ENCODE measurements at places on chromosomes 1 and 21.

DNA sequence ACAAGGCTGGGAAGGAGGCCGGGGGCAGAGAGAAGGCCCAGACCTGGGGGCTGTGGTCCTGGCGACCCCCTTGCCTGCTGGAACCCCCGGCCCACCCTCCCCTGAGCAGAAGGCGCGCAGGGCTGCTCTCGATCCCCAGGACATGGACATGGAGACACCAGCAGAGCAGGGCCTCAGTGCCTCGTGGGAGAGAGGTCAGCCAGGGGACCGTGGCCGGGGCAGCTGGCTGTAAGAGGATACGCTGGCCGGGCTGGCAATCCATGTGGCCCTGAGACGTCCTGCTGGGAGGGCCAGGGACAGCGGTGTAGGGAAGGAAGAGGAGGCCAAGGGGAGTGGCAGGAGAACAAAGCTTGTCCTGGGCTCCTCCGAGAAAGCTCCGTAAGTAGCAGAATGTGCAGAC, 132.2 kb downstream of the CASZ1 start:
- no peak for DNase-seq

DNA sequence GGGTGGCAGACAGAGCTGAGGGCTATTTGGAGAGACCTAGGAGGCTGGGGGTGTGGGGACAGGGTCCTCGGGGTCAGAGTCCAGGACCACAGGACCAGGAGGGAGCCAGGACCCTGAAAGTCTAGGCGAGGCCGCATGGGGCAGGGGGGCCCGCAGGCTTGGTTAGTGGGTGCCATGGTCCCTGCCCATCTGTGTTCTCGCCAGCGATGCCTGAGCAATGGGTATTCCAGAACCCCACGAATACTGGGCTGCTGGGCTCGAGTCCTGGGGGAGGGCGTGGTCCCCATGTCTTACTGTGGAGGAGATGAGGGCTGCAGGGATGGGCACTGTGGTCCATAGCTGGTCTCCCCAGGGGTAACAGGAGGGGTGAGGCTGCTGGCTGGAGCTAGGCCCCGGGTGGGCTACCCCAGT, 2.0 kb downstream of the KRTAP10-6 start:
- no peak for DNase-seq

GRCh38 chr1:30795026-30795425, 37.5 kb upstream of the LAPTM5 start:
- no peak for DNase-seq

DNA sequence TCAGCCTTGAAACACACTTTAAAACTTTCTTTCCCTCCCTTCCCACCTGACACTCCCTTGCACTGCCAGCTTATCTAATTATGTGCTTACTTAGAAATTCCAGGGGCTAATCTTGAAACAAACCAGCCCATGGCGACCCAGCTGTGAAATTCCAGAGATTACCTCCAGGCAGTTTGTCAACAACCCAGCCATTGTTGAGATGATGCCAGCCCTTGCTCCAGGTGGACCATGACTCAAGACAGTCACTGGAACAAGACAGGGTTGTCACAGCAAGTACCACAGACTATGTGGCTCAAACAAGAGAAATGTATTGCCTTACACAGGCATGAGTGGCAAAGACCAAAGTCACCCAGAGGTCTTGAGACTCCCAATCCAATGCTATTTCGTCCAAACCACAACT, 7.9 kb downstream of the FYB2 start:
- no peak for DNase-seq

GRCh38 chr1:165182975-165183374, 173.5 kb downstream of the LMX1A start:
- DNase-seq = no peak

DNA sequence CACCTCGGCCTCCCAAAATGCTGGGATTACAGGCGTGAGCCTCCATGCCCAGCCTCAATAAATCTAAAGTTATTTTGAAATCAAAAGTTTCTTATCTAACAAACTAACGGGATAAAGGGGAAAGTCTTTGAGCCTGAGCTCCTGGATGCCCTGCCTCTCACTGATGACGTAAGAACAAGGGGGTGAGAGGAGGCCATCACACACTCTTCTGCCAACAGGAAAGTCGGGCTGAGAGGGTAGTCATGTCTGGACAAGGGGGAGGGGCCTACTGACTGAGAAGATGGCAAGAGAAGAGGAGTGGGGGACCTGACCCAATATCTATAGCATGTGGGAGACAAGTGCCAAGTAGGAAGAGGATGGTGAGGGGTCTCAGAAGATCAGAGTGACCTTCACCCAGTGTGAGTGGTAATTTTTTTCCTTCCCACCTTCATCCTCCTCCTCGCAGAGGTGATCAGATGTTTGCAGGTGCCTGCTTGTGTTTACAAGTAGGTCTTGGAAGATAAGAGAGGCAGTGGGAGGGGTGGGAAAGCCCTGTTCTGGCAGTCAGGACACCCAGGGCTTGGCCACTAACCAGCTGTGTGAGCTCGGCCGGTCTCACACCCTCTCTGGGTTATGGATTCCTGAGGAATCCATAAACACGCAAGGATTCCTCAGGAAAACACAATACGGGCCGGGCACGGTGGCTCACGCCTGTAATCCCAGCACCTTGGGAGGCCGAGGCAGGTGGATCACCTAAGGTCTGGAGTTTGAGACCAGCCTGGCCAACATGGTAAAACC, 9.6 kb downstream of the UQCRHL start:
- DNase-seq = no peak

DNA sequence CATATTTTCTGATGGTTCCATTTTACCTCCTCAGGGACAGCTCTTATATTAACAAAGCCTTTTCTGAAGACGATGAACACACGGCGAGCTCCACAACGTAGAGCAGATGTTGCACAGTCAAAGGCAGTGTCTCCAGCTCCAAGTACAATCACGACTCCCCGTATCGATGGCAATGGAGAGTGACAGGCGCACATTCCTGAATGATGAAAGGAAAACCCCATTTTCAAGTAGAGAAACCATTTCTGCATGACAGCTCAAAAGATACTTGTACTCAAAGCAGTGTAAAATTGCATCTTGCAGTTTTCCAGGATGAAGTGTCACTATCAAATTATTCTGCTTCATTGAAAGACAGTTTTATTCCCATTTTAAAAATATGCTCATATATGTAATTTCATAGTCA, 327.6 kb downstream of the DPYD start:
- no peak for DNase-seq

DNA sequence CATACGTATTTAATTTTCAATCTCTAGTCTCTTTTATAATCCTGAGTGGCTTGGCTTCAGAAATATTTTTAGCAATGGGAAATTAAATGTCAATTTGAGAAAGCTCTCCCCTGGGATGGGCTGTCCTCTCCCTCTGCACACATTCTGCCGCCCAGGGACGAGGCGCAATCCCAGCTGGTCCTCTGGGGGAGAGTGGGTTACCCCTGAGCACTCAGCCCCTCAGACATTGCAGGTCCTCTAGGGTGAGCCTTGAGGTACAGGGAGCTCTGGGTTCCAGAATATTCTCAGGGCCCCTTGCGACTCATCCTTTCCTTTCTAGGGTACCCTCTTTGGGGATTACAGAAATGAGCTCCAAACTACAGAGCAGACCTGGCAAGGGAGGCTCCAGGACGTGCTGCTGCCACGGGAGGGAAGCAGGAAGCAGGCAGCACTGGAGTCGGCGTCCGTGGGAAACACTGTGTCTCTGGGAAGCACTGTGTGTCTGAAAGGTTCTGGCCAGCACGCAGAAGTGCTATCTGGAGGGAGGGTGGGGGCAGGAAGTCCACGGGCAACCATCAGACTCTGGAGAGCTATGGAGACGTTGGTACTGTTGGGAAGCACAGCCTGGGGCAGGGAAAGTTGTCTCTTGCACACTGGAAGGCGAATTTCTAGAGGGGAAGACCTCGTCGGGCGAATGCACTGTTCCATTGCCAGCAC, 343.3 kb upstream of the VAMP3 start:
- no peak for DNase-seq

GRCh38 chr1:15236746-15237145, 10.3 kb upstream of the FHAD1 start:
- no peak for DNase-seq

DNA sequence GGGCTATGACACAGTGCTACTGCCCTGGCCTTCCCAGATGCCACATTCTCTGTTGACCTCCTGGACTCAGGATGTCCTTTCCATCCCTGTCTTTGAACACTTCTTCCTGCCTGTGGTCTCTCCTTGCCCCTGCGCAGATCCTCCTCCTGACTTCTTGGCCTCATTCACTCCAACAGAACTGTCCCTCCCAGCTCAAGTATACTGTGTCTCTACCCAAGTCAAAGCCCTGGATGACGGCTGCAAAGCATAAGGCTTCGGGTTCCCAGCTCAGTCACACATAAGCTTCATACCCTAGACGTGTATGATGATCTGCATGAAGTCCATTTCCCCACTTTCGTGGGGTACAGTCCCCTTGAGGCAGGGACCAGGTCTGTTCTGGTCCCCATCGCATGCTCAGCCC, 328.2 kb upstream of the VAMP3 start:
- DNase-seq = no peak

DNA sequence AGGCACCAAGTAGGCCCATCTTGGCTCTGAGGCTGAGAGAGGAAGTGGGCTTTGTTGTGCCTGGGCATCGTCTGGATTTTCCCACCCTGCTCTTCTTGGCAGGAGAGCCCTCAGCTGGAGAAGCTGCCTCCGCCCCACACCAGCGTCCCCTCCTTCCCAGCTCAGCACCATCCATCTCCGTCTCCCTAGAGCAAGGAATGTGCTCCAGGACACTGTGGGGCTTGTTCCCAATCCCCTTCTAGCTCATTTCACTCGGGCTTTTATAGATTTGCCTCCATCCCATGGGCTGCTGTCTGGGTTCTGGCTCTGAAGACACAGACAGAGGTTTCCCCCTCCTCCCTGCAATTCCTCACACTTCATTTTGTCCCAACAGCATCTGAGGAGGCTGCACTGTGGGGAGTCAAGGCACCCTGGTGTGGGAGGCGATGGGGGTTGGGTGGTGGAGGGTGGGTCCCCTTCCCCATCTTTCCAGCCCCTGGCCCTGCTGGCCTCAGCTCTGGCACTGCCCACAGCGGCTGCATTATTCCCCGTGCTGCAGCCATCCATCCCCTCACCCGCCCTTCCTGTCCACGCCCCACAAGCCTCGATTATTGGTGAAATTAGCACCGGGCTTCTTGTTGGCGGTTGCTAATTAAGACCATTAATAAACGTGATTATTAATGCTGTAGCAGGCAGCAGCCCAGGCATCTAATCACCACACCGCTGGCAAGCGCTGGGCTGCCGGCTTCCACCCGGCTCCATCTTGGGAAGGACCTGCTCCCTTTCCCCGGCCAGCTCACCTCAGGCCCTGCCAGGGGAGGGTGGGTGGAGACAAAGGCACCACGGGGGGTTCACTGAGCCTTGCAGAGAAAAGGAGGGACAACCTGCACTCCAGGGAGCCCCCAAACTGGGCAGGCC, 21.7 kb downstream of the RHBG start:
- no peak for DNase-seq

GRCh38 chr1:28983091-28983490, 68.7 kb downstream of the EPB41 start:
- DNase-seq = no peak

DNA sequence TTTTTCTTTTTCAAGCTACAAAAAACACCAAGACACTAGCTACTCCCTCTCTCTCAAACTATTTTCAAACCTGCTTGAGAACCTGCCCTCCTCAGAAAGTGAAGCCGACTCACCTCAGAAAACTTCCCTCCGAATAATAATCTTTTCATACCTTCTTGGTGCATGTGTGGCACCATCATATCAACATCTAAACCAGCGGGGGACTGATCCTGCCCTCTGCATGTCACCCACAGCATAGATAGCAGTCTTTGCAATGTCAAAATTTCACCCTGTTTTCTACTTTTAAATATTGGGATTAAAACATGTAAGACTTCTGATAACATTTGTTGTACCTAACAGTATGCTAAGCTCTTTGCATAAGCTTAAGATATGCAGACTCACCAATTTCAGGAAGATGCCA, 1260.3 kb downstream of the PLA2G4A start:
- DNase-seq = no peak

DNA sequence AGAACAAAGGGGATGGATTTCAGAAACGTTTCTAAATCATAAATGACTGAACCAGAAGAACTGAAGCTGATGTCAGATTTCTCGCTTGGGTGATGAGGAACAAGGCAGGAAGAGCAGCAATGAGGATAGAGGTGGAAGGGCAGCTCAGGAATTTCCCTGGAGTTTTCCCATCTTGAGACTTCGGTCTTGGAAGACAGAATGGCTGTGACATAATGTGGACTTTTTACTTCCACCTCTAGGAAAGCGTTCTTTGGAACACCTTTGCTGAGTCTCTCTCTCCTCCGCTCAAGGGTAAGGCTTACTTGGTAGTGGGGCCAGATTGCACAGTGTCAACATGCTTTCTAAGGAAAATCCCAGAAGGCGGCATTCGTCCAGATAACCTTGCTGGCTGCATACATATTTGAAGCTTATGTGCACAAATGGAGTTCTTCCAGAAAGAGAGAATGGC, 36.6 kb downstream of the DEGS1 start:
- DNase-seq = no peak

DNA sequence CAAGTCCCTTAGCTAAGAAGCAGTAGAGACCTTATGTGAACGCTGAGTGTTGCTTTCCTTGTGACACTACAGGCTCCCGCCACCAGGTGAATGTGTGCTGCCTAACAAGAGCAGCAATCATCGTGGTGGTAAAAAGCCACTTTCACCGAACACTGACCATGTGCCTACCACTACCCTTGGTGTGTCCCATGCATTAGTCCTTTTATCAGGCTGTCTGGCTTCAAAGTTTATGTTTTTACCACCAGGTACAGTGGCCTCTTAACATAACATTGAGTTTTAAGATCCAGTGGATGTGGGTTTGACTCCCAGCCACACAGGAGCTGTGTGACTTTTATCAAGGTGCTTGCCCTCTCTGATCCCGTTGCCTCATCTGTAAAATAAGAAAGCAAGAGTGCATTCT, 1.7 kb downstream of the C1QB start:
- DNase-seq = no peak

DNA sequence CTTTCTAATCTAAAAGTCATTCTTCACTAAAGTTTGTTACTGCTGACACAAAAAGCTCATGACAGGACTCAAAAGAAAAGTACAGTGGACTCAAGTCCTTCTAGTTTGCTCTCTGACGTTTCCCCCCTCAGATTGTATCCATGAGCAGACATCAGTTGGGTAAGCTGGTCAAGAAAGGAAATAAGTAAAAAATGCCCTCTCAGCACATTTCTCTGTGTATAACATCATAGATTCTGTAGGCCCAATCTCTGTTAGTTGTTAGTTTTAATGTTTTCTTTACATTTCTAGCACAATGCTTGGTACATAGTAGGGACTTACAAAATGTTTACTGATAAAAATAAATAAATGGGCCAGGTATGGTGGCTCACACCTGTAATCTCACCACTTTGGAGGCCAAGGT, 96.8 kb downstream of the NR5A2 start:
- no peak for DNase-seq

GRCh38 chr1:211531194-211532087, 39.5 kb upstream of the RD3 start:
- DNase-seq = no peak

DNA sequence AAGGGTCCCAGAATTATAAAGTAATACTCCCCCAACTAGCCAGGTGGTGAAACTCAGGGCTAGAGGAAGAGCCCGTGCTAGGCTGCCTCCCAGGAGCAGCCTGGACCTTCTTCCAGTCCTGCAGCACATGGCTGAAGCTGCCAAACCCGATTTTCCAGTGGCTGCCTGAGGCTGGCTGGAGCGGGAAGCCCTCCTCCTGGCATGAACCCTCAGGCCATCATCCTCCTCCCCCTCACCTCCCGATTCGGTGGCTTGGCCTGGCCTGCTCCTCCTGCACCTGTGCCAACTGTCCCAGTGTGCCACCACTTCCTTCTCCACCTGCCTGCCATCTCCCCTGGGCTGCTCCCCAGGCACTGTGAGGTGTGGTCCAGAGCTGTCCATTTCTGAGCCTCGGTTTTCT, 3.0 kb upstream of the TSPAN1 start:
- no peak for DNase-seq

GRCh38 chr1:181349512-181349911, 133.8 kb upstream of the CACNA1E start:
- DNase-seq = no peak
